ENCODE measurements at places on chromosomes 2 and 18.

DNA sequence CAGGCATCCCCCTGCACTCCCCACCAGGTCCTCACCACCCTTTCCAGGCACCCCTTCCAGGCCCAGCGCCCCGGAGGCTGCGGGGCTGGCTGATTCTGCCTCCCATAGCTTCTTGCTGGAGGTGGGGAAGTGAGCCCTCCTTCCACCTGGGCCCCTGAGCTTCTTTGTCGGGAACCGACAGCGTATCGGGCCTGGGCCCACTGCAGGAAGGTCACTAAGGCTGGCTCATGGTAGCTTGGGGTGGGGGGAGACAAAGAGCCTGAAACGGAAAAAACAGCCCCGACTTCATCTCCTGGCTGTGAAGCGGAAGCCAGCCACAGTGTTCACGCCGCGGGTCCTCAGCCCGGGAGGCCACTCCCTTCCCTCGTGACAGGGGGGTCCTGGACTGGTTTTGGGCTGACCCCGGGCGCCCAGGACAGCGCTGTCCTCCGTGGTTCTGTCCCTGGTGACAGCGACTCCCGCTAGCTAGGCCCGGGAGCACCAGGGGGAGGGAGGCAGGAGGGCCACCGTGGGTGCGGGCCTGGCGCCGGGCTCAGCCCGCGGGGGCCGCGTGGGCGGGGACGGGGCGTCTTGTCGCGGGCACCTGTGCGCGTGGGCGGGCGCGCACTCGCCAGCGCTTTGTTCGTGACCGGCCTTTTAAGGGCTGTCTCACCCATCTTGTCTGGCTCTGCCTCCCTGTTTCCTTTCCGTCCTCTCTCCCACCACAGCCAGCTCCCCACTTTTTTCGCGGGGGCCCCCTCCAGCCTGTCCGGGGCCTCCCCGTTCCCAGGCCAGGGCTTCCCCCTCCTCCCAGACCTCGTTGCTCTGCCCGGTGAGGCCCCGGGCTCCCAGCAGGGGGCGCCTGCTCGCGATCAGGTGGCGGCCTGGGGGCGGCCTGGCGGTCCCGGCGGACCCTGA, 64.9 kb downstream of the DNMT3A start:
- DNase-seq = peak; percentile 75

GRCh38 chr2:239726631-239727181, 298.4 kb downstream of the NDUFA10 start:
- peak; percentile 3 for DNase-seq

- peak; percentile 26 for DNase-seq
Observed at GRCh38 chr18:11518788-11519685, 90.4 kb upstream of the SLC35G4 start.

DNA sequence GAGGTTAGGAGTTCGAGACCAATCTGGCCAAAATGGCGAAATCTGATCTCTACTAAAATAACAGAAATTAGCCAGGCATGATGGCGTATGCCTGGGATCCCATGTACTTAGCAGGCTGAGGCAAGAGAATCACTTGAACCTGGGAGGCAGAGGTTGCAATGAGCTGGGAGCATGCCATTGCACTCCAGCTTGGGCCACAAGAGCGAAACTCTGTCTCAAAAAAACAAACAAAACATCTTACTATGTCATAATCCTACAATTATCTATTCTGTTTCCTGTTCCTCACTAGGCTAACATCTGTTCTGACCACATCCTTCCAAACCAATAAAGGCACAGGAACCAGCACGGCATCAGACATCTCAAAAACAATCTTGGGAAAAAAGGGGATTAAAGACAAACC, 361.8 kb upstream of the UBE2E3 start:
- no peak for DNase-seq

Data from activated naive CD4-positive, alpha-beta T cell treated with anti-CD3 and anti-CD28 coated beads, Interleukin-2, amount 50 U/mL, for 16 hours (primary cell).